Forelimb muscle (tissue), 1 donor: ENCODE measurements at places on chromosomes 7 and 10. TPM values are rescaled to one million over a fixed set of nuclear protein-coding genes. Genes with fewer than 3 reads are reported as not detected.

GRCh38 chr10:17512341-17513001 is 58.1 kb upstream of the ST8SIA6 start:
- DNase-seq, result no peak

DNA sequence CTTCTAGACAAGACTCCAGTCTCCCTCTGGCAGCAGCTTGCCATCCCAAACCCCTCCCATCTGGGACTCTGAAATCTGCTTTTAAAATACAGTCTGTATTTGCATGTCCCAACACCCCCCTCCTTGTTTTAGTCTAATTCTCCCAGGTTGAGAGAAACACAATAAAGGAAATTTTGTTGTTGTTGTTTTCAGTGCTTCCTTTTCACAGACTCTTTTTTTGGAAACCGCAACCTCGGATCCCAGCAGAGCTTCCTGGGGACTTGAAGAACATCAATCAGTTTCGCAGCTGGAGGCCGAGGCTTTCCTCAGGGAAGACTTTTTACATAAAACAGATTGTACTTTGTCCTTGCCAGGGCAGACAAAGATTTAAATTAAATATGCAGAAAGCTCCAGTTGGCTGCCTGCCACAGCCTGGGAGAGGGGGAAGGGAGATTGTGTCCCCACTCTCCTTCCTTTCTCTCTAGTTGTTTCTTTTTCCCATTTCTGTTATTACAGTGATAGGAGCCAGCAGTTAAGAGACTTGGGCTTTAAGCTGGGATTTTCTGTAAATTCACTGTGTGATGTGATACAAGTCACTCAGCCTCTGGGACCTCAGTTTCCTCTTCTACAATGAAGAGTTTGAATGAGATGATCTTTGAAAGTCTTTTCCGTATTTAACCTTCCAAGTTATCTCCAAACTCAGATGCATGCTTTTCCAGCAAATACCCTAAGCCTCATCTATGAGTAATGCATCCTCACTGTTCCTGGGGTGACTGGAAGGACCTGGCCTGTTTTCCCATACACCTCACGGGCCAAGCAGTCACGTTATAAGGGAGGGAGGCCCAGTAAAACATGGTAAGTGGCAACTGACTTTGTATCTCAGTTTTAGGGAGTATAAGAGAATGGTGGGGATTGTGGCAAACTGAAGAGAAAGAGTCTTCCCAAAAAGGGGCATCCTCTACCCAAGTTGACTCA is 192.3 kb downstream of the REEP3 start:
- DNase-seq, result peak; percentile 82

- DNase-seq, result no peak
Measured at GRCh38 chr10:108757946-108758345, 1165.4 kb downstream of the XPNPEP1 start.

DNA sequence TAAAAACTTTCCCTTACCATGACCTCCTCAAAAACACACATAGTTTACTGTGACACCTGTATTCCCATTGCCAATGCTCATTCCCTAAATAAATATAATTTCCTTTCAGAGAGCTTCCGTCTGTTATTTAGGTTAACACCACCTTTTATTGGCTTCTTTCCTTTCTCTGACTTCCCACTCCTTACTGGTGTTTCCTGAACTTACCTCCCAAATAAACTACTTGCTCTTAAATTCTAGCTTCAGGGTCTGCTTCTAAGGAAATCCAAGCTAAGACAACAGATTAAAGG is 67.4 kb upstream of the ZNF746 start:
- no peak for DNase-seq

- DNase-seq, result no peak
Measured at GRCh38 chr7:118149394-118149793, 34.6 kb upstream of the LSM8 start.

DNA sequence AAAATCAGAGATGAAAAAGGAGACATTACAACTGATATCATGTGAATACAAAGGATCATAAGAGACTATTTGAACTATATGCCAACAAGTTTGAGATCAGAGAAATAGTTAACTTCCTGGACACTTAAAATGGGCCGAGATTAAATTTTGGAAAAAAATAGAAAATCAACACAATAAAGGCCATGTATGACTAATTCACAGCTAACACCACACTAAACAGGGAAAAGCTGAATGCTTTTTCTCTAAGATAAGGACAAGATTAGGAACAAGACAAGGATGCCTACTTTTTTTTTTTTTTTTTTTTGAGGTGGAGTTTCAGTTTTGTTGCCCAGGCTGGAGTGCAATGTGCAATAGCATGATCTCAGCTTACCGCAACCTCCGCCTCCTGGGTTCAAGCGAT is 151.4 kb upstream of the MAGI2 start:
- no peak for DNase-seq

GRCh38 chr7:74587435-74588126 is 69.9 kb upstream of the GTF2I start:
- peak; percentile 28 for DNase-seq

- DNase-seq, result no peak
Measured at GRCh38 chr7:84176716-84177115, 17.9 kb downstream of the SEMA3A start.

DNA sequence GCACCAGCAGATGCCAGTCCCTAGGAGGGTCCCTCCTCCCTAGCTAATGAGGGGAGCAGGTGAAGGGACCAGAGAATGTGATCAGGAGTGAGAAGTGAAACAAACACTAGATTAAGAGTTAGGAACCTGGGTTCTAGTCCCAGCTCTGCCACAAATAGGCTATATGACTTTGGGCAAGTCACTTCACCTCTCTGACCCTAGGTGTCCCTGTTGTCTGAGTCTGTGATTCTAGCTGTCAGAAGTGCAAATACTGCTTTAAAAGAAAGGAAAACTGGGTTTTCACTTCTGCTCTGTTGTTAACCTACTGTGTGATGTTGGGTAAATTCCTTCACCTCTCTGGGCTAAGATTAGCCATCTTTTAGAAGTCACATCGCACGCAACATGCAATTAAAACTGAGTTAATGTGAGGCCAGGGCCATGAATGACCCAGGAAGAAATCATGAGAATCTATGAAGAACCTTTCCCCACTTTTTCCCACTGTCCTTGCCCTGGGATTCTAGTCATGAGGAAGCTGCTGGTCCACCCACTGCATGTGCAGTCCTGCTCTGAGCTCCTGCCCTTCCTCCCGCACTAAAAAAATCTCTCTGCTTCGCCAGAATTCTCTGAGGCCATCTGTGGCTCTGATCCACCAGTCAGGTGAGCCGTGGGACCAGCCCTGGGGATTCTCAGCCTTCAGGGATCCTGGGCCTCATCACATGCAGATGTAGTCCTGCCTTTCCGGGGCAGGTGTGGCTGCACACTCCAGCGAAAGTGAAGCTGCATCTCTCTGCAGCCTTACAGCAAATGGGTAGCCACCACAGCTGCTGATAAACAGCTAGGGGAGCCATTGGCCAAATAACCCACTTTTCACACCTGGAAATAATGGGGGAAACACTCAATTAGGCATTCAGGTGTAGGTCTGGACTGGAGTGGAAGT is 181.7 kb downstream of the PLXNA4 start:
- DNase-seq, result no peak

- no peak for DNase-seq
Measured at GRCh38 chr10:65235266-65235665, 1690.6 kb upstream of the LRRTM3 start.

GPR37 gene
- polyA plus RNA-seq, result 17.8 TPM

CALML3 gene
- polyA plus RNA-seq, result 0.09 TPM

MICALL2 gene
- 6.3 TPM for polyA plus RNA-seq

PNLIP gene
- not detected for polyA plus RNA-seq
